ENCODE measurements at places on chromosomes 16 and 17. TPM values are rescaled to one million over a fixed set of nuclear protein-coding genes. Genes with fewer than 3 reads are reported as not detected.

DNA sequence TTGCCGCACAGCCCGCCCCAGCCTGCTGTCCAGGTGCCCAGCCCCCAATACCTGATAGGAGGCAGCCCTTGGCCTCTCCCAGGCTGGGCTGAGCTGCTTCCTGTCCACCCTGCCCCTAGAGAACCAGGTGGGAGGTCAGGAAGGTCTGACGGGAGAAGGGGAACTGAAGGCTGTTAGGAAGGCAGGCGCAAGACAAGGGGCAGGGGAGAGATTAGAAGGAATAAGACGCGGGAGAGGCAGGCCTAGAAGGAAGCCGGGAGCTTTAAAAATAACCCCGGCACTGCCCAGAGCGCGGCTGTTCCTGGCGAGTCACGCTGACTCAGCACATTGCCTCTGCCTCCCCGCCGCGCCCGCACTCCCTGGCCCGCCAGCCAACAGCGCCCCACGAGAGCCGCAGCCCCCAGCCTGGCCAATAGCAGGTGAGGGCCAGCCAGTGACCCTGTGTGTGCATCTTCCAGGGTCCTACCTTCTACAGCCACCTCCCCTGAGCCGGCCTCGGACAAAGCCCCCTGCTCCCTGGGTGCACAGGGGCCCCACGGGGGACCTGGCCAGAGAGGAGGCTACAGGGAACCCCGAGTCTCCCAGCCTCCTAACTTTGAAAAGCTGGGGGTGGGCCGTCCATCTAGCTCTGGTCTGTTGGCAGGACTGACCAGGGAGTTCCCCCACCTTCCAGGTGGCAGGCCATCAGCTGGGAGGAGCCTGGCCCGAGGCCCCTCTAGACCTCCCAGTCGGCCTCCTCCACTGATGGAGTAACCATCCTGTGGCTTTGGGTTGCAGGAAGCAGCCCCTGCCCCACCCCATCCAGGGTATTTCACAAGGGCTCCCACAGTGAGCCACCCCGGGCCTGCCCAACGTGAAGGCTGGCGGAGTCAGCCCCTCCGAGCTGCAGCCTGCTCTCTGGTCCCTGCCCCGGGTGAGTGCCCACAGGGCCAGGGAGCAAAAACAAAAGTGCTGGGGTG is 4.0 kb downstream of the MAFG start:
- H3K27ac ChIP-seq, result no peak overlapping the region
- peaks cover 8% of the 10 kb centered on the region for H3K36me3 ChIP-seq
- H3K4me1 ChIP-seq, result peaks cover 19% of the 10 kb centered on the region
- no peak overlapping the region for H3K4me3 ChIP-seq
- DNase-seq, result no peak
- peaks cover under 1% of the 10 kb centered on the region for H3K27me3 ChIP-seq

DNA sequence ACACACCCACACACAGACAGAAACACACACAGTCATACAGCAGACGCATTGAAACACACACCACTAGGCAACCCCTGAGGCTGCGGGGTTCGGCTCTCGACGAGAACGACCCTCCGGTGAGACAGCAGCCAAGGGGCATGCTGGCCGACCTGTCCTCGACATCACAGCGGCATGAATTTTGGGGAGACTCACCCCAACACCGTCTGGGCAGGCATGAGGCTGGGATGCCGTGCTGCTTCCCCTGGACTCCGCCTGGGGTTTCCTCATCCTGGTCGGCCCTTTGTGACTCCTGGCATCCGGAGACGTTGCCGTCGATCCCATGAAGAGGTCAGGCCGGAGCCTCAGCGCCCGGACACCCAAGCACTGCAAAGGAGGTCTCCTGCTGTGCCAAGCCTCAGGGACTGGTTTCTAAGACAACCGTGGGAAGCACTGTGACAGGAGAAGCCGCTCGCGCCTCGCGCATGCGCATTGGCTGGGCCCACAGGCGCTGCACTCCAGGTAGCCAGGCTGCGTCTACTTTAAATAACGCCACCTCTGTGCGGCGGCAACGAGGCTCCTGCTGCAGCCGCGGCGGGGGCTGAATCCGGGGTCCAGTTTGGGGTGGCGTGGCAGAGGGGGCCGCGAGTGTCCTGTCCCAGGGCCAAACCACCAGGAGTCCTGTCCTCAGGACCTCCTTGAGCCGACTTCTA is 13.8 kb upstream of the KCNJ18 start:
- no peaks in the 10 kb centered on the region for H3K36me3 ChIP-seq
- H3K4me1 ChIP-seq, result no peaks in the 10 kb centered on the region

DNA sequence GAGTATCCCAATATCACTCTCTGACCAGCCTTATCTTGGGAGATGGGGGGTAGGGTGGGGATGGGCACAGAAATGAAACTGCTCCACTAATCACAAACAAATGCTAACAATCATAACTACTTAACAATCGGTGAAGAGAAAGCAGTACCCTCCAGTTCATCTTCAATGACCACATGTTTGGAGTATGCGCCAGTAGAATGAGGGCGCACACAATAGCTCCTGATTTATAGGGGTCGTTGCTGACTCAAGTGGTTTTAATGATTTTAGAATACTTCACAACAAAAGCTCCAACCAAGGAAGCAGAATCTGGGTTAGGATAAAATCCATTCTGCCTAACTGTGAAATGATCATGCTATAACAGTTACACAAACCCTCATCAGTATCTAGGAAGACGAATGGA is 184.4 kb downstream of the AATF start:
- no peaks in the 10 kb centered on the region for H3K27me3 ChIP-seq
- no peaks in the 10 kb centered on the region for H3K4me1 ChIP-seq
- no peak overlapping the region for H3K4me3 ChIP-seq

- no peaks in the 10 kb centered on the region for H3K4me1 ChIP-seq
- H3K4me3 ChIP-seq, result no peak overlapping the region
- DNase-seq, result no peak
- no peak overlapping the region for H3K27ac ChIP-seq
- no peaks in the 10 kb centered on the region for H3K36me3 ChIP-seq
These were observed 119.5 kb downstream of the SOX9 start for GRCh38 chr17:72240333-72240732.

DNA sequence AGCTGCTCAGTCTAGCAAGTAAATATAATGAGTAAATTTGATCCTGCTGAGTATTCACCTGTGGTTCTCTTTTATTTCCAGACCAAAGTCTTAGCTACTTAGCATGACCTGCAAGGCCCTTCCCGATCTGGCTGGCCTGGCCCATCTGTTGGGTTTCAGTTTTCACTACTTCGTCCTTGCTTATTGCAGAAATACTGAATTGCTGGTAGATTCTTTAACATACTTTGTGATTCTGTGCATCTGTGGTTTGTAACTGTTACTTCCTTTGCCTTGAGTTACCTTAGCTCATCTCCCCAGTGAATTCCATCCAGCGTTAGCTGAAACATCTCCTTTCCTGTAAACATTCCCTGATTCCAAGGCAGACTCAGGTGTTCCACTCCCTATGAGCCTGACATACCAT is 131.1 kb downstream of the PHKB start:
- H3K27ac ChIP-seq, result no peak overlapping the region
- DNase-seq, result no peak
- H3K4me3 ChIP-seq, result no peak overlapping the region
- peaks cover 28% of the 10 kb centered on the region for H3K36me3 ChIP-seq

GLIS2 gene
- 0.68 TPM for total RNA-seq

RCVRN gene
- total RNA-seq, result not detected

OGFOD3 gene
- 29.7 TPM for total RNA-seq

CDH8 gene
- not detected for total RNA-seq

Measured in activated CD4-positive, alpha-beta memory T cell treated with anti-CD3 and anti-CD28 coated beads for 36 hours (primary cell).